PC-9 (cell line): ENCODE measurements at places on chromosomes 11 and 22.

- DNase-seq, result no peak
Observed at GRCh38 chr11:22371160-22371559, 33.0 kb downstream of the SLC17A6 start.

DNA sequence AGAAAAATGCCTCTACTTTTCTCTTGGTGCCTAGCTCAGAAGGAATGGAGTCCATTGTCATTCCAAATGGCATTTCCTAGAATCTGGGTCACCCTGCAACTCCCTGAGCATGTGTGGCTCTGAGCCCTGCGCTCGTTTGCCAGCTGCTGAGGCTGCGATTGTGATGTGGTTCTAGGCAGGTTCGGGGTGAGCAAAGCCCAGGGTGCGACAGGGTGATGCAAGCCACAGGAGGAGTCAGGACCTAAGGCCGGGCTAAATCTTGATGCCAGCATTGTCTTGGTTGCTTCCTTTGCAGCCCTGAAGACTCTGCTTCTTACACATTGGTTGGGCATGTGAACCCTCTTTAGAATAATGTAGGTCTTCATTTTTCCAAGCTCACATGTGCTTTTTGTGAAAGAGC lies 131.0 kb downstream of the MORC2 start:
- DNase-seq, result no peak

GRCh38 chr22:26471522-26471921 lies 12.1 kb downstream of the HPS4 start:
- DNase-seq, result peak; percentile 38

- no peak for DNase-seq
Observed at GRCh38 chr11:45181889-45182550, 35.6 kb downstream of the PRDM11 start.

GRCh38 chr11:93512949-93513667 lies 30.1 kb downstream of the SMCO4 start:
- DNase-seq, result no peak

- DNase-seq, result no peak
Observed at GRCh38 chr11:86514453-86514852, 139.8 kb downstream of the CCDC81 start.

DNA sequence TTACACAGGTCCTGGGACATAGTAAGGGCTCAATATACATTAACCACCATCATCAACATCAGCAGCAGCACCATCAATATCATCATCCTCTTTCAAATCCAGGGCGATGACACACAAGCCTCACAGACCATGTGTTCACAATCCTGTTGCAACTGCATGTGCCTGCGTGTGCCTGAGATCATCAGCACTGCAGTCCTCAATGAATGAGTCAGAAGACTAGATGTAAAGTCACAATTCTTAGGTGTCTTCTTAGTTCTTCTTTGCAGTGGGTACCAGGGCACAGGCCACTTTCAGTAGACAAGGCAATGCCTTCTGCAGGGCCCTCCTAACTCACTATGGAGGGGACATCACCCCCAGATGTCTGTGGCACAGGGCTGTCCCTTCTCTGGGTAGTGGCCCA lies 111.1 kb downstream of the MYO18B start:
- no peak for DNase-seq

DNA sequence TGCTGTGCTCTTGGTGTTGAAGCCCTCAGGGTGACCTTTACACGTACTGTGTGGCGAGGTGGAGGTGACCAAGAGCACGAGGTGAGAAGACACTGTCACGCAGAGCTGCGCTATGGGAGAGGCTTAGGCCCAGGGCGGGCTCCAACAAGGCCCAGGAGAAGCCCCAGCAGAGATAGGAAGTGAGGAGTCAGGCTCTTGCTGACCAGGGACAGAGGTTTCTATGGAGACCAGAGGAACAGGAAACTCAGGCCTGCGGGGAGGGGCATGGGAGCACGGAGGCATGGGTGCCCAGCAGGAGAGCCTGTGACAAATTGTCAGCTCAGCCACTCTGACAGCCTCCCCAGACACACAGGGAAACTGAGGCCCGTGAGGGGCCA lies 15.8 kb downstream of the DGKZ start:
- DNase-seq, result peak; percentile 86

GRCh38 chr11:62832336-62833234 lies at the start of gene TEX54:
TSS of gene TEX54 (minus strand) at chr11:62832841.
- DNase-seq, result no peak

- no peak for DNase-seq
Observed at GRCh38 chr11:74020539-74020938, 11.7 kb upstream of the UCP3 start.

GRCh38 chr22:37484480-37485394 lies 1.4 kb downstream of the MFNG start:
- no peak for DNase-seq

- DNase-seq, result no peak
Observed at GRCh38 chr11:28517621-28518020, 409.4 kb downstream of the METTL15 start.

- peak; percentile 40 for DNase-seq
Observed at GRCh38 chr22:27100789-27101188, 443.4 kb downstream of the MIAT start.

DNA sequence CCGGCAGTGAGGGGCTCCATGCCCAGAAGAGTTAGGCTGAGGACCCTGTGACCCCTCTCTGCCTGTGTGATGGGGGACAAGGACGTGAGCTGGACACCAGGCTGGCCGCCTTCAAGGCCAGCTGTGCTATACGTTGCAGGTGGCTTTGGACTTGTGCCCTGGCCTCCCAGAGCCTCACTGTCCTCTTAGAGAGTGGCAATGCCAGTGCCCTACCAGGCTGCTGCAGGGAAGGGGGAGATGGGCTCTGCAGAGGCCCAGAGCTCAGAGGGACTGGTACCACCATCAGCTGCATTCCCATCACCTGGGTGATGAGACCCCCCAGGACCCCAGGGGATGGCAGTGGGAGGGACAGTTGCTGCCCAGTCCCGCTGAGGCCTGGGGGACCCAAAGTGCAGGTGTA lies 90.4 kb upstream of the SHISAL1 start:
- no peak for DNase-seq

- DNase-seq, result no peak
Observed at GRCh38 chr11:94725097-94725496, 43.1 kb upstream of the AMOTL1 start.

DNA sequence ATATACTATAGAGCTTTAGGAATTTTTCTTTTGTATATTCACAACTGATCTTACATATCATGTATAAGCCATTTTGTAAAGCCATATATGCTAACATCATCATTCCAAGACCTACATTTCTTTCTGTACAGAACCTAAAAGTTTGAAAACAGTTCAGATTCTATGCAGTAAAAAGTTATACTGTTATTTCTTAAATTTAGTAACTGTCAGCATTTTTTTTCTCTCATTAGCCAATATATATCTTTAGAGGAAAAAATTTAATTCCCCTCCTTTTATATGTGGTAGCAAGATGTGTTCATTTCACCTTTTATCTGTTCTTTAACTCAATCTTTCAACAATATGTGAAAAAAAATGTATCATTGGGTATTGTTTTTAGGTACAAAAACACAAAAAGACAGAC lies 120.4 kb upstream of the TP53AIP1 start:
- no peak for DNase-seq

- no peak for DNase-seq
Observed at GRCh38 chr11:75583718-75584658, 21.9 kb downstream of the SERPINH1 start.

- DNase-seq, result no peak
Observed at GRCh38 chr11:57792870-57793269, 31.3 kb downstream of the CTNND1 start.

DNA sequence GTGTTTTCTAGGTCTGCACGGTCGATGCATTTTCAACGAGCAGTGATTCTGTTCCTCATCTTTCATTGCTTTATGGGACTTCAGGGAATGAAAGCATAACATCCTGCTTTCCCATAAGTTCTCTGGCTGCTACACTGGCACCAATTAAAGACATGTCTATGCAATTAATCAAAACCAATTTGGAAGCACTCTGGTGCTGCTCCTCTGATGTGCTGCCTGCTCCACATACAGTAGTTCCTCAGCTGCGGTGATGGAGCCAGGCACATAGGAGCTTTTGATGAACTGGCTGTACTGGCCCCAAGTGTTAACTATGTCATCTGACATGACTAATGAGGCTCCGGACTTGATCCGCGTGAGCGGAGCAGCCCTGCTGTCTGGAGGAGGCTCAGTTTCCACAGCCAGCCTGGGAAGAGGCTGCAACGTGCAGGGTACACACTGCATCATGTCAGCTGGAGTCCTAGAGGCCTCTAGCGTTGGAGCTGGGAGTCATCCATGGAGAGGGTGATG lies 29.8 kb downstream of the GVQW3 start:
- no peak for DNase-seq

- DNase-seq, result no peak
Observed at GRCh38 chr11:125939081-125939521, 6.7 kb upstream of the VSIG10L2 start.

GRCh38 chr22:17587629-17588028 lies 24.3 kb downstream of the SLC25A18 start:
- no peak for DNase-seq

- no peak for DNase-seq
Observed at GRCh38 chr11:35065566-35065965, 73.4 kb upstream of the CD44 start.

- DNase-seq, result peak; percentile 35
Observed at GRCh38 chr11:83151274-83151977, 5.5 kb upstream of the PCF11 start.

- DNase-seq, result no peak
Observed at GRCh38 chr22:17429516-17429915, 60.3 kb downstream of the CECR2 start.

DNA sequence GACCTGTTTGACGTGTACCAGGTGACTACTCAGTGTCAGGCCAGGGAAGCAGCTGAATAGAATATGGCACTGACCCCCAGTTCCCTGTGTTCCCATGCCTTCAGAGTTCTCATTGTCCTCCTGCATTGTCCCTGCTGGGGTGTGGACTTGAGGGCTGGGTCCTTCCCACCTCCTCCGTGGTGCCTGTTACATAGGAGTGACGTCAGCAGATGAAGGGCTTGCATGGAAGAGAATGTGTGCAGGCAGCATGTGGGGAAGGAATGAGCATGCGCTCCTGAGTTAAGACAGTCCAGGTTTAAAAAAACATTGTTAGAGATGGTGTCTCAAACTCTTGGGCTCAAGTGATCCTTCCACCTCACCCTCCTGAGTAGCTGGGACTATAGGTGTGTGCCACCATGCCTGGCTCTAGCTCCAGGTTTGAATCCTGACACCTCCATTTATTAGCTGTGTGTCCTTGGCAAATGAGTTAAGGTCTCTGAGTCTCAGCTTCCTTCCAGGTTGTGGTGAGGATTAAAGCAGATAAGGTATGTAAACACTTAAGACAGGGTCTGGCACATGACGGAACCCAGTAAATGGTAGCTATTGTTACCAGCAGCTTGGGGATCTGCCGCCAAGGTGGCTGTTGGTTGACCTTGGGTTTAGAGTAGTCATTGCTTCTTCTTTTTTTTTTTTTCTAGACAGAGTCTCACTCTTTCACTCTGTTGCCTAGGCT lies 7.5 kb upstream of the SOX10 start:
- DNase-seq, result no peak

- DNase-seq, result no peak
Observed at GRCh38 chr11:66686801-66687750, 9.4 kb upstream of the RBM4B start.

DNA sequence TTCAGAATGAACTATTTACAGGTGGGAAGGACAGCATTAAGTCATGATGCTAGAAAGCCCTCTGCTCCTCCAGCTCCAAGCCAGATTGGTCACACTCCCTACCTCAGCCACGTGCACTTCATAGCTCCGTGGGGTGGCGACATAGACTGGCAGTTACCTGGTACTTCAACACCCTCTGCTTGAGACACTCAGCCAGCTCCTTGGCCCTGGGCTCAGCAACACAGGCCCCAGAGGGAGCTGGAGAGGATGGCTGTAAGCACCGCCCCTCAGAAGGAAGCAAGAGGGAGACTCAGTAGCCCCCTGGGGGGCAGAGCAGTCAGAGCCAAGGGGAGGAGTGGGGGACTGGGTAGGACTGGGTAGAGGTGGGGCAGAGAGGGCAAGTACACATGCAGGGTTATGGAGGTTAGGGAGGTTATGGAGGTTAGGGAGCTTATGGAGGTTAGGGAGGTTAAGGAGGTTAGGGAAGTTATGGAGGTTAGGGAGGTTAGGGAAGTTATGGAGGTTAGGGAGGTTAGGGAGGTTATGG lies 102.1 kb upstream of the BID start:
- DNase-seq, result no peak

DNA sequence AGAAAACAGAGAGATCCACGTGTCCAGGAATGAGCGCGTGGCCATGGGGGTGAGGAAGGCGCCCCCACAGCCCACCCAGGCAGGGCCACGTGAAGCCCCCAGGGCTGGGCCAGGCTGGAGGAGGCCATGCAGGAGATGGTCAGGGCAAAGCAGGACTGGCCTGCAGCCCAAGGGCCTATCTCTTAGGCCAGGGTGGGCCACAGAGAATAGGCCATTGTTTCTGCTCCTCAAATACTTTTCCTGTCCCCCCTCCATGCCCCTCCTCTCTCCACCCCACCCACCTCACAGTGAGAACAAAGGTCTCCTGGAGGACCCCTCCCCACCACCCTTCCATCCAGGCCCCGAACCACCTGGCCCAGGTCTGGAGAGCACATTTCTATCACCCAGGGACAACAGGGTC lies 8.3 kb upstream of the CDC42EP1 start:
- DNase-seq, result no peak

- no peak for DNase-seq
Observed at GRCh38 chr11:86955111-86955360, 159 bp downstream of the FZD4 start.

- DNase-seq, result peak; percentile 68
Observed at GRCh38 chr22:49953027-49953679, 7.4 kb upstream of the PIM3 start.

DNA sequence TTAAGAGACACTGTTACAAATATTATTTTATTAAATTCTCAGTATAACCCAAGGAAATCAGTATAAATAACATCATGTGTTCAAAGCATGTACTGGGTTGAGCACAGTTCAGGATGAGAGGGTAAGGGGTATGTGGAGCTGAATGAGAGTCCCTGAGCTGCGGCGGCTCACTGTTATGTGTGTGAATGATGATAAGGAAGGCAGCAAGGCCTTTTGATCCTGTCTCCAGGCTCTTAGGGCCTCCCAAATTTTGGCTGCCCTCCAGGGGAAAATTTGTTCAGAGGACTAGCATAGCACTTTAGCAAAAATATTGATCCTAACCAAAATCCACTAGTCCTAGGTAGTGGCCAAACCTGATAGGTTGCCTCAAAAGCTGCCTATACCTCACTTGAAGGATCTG lies 86.1 kb upstream of the SPON1 start:
- DNase-seq, result no peak

DNA sequence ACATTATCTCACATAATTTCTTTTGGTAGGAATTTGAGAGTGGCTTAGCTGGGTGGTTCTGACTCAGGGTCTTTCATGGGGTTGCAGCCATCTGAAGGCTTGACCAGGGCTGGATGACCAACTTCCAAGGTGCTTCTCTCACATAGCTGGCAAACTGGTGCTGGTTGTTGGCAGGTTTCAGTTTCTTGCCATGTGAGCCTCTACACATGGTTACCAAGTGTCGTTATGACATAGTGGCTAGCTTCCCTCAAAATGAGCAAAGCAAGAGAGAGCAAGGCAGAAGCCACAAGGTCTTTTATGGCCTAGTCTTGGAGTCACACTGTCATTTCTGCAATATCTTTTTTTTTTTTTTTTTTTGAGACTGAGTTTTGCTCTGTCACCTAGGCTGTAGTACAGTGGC lies 4.2 kb upstream of the TFIP11 start:
- no peak for DNase-seq
